ENCODE measurements at places on chromosomes 12 and 14.
A peak's percentile ranks its signal among the peaks of the same experiment; 100 is the strongest.

DNA sequence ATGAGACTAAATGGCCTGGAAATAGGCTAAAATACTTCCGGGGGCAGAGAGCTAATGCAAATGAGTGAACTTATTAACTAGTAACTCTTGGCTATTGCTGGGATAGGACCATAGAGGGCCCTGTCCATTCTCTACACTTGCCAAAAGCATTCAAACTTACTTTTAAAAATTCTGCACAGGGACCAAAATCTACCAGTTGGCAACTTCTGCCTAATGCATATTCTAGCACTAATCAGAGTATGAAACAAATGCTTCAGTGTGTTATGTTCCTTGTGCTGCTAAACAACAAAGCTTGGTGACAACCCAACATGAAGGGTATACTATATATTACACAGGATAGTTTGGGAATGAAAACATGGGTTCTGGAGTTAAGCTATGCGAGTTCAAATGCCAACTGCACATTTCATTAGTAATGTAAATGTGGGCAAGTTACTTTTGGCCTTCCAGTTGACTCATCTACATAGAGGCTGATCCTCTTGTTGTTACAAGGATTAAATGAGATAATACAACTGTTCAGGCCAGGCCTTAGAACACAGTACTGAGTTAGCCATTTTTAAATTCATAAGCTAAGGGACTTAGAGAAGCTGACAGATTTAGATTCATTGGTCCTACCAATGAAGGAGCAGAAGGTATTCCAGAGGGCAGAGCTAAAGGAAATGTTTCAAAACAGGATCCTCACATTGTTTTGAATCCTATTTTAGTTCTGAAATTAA is 32.4 kb downstream of the HIGD1C start:
- no peak for DNase-seq

GRCh38 chr12:58915037-58915436 is 5.3 kb downstream of the LRIG3 start:
- DNase-seq = no peak

DNA sequence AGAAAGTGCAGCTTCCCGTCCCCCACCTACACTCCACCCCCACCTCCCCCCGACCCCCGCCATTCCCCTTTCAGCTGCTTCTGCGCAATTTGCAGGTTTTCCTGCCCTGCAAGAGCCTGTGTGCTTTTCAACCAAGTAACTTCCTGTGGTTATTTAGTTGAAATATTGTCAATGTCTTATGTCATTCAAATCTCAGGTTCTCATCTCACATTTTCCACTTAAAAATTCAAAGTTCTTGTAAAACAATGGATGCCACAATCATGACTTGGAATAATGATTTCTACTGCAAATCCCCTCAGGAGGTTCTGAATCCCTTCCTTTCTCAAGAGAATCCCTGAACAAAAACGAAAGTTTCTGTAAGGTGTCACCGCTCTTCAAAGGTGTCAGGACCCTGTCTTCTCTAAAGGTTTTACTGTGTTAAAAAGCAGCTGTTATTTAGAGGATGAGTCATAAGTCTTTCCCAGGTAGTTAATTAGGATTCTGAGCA is 31.6 kb downstream of the WBP11 start:
- no peak for DNase-seq

DNA sequence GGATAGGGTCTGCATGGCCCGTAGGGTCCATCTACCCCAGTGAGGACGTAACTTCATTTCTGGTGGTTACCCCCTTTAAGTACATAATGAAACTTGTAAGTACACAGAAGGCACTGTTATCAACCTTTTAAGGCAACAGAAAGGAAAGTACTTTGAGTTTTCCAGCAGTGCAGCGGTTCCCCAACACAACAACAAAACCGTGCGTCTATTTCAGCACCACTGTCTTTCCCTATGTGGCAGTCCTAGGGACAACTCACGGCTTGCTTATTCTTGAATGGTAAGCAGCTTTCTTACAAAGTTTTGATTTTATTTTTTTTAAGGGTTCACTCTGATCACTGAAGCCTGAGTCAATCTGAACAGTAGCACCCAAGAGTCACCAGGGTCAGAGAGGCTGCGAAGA is 46.3 kb downstream of the FOXN3 start:
- DNase-seq = no peak

DNA sequence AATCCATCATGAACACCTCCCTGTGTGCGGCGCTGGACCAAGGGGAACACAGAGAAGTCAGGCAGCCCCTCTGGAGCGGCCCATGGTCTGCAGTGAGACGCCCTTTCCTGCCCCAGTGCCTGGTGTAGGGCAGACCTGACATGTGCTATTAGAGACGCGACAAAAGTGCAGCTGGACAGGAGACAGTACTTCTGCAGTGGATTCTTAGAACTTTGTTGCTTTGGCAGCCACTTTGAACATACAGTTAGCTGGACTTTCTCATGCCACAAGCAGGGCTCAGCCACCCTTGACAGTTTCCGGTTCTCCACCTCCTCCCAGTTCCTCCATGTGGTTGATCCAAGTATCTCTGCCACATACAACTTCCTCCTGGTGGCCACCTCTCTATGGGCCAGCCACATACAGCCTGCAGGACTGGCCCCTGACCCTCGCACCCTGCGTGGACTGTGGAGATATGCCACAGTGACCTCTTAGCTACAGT is 45.9 kb downstream of the LGMN start:
- DNase-seq = no peak

DNA sequence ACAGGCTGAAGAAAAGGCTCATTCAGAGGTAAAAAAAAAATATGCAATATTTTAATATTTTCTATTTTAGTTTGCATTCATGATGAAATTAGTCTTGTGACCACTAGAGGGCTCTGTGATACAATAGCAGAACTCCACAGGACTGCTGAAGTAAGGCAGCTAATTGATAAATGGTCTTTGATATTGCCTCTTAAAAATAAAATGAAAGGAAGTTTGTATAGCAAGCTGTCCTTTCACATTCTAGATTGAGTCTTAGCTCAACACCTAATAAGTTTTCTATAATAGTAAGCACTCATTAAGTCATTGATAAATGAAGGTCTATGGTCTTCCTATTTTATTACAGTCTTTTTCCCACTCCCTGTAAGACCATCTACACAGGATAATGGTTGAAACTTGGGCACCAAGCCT is 315.7 kb downstream of the NAV3 start:
- peak; percentile 68 for DNase-seq

DNA sequence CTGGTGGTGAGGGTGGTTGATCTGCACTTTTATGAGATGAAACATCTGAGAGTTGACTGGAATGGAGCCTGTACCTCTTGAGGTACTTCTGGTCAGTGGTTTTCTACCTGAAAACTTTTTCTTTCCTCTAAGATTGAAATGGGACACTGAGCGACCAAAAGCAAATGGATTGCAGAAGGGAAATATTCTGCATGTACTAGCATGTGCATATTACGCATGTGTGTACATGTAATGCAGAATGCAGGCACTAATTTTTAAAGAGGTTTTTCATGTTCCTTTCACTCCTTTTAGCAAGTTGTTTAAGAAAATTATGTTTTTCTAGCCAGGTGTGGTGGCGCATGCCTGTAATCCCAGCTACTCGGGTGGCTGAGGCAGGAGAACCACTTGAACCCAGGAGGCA is 28.7 kb upstream of the EID3 start:
- DNase-seq = no peak

- no peak for DNase-seq
These were observed 40.3 kb downstream of the CFAP251 start for GRCh38 chr12:121958541-121959240.

GRCh38 chr14:37932481-37932880 is 275.2 kb upstream of the SSTR1 start:
- DNase-seq = no peak

- DNase-seq = no peak
These were observed 446.1 kb upstream of the TMEM132C start for GRCh38 chr12:127820846-127821245.

GRCh38 chr12:24048446-24048845 is 99.0 kb upstream of the SOX5 start:
- no peak for DNase-seq

GRCh38 chr12:61896436-61896835 is 363.8 kb upstream of the USP15 start:
- DNase-seq = no peak

DNA sequence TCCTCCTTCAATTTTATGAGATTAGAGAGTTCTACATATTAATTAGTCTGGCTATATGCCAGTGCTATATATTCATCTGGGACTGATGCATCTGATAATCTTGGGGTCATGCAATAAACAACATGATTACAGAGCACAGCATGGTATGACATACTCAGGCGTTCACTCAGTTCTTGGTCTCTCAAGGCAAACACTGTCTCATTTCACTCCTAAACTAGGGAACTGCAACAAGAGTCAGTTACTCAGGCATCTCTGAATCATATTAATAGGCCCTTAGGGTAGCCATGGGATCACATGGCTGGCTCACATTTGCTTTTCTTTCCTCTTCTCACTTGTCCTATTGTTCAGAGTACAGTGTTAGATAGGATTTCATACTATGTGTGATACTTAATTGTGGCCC is 91.8 kb upstream of the TMEM260 start:
- DNase-seq = no peak

GRCh38 chr12:32240162-32240561 is 133.5 kb downstream of the BICD1 start:
- no peak for DNase-seq

GRCh38 chr12:87930627-87931026 is 98.6 kb downstream of the C12orf50 start:
- DNase-seq = peak; percentile 12

DNA sequence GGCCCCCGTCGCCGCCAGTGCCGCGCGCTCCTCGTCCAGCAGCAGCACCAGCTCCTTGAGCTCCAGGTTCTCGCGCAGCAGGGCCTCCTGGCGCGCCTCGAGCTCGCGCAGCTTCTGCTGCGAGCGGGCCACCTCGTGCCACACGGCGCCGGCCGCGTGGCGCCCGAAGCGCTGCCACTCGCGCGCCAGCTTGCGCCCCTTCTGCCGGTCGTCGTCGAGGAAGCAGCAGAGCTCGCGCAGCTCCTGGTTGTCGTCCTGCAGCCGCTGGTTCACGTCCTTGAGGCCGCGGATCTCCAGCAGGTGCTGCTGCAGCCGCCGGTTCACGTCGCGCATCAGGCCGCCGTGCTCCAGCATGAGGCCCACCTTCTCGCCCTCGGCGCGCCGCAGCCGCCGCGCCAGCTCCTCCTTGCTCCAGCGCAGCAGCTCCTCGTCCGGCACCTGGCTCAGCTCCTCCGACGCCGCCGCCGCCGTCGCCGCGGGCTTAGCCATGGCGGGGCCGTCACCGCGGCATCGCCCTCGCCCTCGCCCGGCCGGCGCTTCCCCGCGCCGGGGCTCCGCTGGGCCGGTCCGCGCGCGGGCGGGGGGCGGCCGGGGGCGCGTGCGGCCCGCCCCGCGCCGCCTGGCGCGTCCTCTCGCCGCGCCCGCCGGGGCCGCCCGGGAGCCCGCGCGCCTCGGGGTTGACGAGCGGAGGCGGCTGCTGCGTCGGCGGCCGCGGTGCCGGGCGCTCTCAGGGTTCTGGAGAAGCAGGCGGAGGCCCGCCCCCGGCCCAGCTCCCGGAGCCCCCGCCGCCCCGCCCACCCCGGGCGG is at the start of gene CCDC85C:
Gene CCDC85C (minus strand): TSS at position 737 of the 807 bp plus-strand sequence. CDS start 248 bp downstream, at position 489.
- peak; percentile 62 for DNase-seq

DNA sequence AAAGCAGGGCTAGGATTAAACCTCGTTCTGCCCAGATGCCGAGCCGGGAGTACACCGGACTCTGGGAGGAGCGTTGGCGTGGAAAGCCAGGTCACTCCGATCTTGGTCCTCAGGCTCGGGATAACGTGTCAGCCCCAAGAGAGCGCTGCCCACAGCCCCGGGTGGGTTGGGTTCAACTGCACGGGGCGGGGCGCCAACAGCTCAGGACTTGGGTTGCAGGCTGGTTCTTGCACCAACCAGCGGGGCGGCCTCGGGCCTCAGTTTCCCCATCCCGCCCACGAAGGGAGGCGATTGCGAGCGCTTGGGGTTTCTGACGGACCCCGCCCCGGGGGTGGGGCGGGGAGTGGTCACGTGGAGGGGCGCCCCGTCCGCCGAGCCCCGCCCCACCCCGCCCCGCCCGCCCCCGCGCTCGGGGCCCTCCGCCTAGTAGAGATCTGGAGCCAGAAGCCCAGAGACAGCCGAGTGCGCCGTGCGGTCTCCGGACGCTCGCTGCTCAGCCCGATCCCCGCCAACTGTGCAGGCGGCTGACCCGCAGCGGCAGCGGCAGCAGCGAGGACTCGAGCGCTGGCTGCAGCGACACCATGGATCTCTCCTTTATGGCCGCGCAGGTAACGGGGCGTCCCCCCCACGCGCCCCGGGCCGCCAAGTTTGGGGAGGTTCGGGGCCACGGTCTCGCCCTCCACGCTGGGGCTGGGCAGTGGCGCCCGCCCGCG is at the start of gene C14orf132:
Gene C14orf132 (plus strand): TSS at position 443 of the 713 bp plus-strand sequence. CDS start 139 bp downstream, at position 582.
- DNase-seq = peak; percentile 85

DNA sequence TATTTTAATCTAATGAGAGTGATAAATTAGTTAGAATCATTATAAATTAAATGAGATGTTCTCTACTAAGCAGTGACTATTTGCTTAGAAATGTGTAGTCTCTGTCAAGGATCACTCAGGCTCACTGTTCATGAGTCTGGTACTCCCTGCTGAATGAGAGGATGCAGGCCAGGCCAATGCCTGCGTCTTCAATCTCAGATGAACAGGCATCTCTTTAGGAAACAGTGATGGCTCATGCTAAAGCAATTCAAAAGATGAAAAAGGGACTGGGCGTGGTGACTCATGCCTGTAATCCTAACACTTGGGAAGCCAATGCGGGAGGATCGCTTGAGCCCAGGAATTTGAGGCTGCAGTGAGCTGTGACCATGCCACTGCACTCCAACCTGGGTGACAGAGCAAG is 106.8 kb downstream of the ZFC3H1 start:
- DNase-seq = no peak

DNA sequence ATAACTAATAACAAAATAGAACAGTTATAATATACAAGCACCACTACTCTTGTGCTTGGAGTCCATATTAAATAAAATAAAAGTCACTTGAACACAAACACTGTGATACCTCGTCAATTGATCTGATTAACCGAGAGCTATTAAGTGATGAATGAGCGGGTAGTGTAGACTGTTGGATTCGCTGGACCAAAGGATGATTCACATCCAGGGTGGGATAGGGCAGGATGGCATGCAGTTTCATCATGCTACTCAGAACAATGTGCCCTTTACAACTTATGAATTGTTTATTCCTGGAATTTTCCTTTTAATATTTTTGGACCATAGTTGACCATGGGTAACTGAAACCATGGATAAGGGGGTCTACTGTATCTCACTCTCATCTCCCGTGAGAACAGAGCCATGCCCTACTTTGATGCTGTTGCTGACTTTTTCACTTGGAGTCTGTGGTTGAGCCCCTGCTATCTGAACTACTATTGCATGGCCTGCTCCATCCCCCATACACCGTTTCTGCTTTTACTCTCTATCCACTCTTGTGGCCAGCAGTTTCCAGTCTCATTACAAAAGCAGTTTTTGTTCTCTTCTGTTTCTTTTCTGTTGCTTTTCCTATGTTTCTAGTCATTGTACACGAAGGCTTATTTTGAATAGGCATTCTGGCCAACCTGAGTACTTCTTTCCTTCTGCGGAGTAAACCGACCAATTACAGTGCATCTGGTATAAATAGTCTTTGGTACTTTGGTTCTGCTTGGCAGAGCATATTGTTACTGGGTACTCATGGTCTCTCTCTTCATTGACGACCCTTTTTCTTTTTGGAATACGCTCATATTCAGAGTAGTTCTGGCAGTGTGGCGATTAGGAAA is 12.2 kb downstream of the TMTC2 start:
- DNase-seq = peak; percentile 69

- DNase-seq = no peak
These were observed 10.7 kb upstream of the FAM234B start for GRCh38 chr12:13033476-13033875.
